ENCODE measurements at places on chromosomes 4 and X.

DNA sequence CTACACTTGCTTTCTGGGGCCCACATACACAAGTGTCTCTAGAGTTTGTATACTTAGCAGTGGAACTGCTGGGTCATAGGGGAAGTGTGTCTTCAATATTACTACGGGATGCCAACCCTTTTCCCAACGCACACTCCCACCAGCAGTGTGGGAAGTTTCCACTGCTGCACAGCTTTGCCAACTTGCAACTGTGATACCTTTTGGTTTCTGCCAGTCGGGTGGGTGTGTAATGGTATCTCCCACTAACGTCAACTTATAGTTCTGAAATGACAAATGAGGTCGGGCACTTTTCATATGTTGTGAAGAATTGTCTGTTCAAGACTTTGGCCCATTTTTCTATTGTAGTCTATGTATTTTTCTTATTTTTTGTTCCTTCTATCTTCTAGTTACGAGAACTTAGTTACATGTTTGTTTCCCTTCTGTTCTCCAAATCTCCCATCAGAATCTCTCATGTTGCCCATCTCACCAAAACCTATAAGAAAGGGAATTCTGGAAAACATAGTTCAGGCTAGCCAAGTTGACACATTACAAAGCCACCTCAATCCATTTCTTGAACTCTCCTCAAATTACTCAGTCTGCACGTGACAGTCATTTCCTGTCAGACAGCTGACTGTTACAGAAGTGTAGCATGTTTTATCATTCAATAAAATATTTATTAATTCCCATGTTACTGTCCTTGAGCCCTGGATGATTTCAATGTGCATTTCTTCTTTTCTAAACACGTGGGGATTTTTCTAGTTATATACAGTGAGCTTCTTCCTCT, 30.7 kb downstream of the PNMA6E start:
- DNase-seq, result no peak

GRCh38 chr4:188466001-188466400, 326.8 kb downstream of the TRIML1 start:
- no peak for DNase-seq

DNA sequence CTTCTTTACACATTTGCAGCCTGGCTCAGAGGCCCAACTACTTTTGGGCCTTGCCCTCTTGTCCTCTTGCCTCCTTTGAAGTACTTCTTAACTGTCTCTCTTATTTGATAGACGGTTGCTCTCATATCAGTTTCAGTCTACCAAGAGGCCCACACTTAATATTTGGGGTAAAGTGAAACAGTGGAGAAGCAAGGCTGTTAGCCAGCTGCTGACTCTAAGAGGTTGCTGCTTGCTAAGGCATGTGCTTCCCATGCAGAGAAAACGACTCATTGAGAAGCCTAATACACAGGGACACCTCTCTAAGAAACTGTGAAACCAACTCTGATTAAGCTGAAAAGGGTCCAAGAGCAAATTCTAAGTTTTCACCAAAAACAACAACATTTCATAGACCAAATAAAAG, 94.6 kb downstream of the PPP3CA start:
- DNase-seq, result no peak

DNA sequence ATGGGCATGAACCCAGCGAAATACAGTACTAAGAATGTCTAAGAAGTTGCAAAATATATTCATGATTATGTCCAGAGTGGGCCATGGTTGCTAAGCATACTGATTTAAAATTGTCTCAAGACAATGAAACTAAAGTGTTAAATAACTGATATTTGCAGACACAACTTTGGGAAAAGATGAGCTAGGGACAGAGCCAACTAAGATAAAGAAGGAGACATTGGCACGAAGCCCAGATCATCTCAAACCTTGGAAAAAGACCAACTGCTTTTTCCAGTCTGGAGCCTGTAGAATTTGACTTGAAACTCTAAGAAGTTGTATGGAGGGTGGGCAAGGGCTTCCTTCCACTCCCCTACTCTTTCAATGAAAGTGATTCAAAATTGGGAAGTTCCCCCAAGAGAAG, 108.5 kb upstream of the GLRA2 start:
- DNase-seq, result no peak

DNA sequence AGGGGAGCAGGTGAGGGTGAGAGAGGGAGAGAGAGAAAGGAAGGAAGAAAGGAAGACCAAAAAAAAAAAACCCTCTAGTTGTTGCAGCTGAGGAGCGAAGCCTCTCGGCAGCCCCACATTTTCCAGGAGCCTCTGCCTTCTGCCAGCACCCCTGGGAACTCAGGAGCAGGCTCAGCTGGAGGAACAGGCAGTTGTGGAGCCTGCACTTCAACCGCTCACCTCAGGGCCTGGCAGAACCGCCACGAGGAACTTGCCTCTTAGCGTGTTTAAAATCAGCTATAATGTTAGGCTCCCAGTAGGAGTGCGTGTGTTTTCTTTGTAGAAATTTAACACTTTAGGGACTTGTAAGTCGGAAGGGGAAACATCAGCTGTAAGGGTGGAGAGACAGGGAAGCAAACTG, 65.7 kb downstream of the SEL1L3 start:
- DNase-seq, result no peak

- DNase-seq, result no peak
These were observed 214.6 kb upstream of the FAM241A start for GRCh38 chr4:111930659-111931058.

DNA sequence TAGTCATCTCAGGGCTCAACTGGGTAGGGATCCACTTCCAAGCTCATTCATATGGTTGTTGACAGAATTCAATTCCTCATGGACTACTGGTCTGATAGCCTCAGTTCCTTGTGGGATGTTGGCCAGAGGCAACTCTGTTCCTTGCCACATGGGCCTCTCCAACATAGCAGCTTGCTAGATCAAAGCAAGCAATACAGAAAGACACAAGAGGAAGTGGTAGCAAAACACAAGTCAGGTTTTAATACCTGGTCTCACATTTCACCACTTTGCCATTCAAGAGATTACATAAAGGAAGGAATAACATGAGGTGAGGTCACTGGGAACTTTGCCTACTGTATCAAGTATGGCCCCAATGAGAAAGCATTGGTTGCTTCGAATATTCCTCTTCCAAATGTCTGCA, 79.2 kb downstream of the PRSS12 start:
- DNase-seq, result no peak

GRCh38 chr4:90584051-90584450, 456.9 kb downstream of the CCSER1 start:
- no peak for DNase-seq

- DNase-seq, result peak; percentile 11
These were observed 147.2 kb upstream of the DKK2 start for GRCh38 chr4:107183155-107183774.

DNA sequence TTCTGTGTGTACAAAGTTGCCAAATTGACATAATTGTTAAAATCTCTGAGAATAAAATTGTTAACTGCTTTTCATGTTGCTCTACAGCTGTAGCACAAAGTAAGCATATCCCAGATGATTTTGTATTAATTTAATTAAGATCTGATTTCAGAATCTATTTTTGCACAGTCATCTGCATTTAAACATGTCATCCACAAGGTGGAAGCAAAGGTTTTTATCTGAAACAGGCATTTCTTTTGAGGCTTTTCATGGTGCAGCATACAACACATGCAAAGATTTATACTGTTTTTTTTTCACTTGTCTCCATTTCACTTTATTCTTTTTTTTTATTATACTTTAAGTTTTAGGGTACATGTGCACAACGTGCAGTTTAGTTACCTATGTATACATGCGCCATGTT, 51.2 kb downstream of the GC start:
- no peak for DNase-seq

- DNase-seq, result no peak
These were observed 233.3 kb upstream of the EDNRA start for GRCh38 chr4:147247579-147247978.

DNA sequence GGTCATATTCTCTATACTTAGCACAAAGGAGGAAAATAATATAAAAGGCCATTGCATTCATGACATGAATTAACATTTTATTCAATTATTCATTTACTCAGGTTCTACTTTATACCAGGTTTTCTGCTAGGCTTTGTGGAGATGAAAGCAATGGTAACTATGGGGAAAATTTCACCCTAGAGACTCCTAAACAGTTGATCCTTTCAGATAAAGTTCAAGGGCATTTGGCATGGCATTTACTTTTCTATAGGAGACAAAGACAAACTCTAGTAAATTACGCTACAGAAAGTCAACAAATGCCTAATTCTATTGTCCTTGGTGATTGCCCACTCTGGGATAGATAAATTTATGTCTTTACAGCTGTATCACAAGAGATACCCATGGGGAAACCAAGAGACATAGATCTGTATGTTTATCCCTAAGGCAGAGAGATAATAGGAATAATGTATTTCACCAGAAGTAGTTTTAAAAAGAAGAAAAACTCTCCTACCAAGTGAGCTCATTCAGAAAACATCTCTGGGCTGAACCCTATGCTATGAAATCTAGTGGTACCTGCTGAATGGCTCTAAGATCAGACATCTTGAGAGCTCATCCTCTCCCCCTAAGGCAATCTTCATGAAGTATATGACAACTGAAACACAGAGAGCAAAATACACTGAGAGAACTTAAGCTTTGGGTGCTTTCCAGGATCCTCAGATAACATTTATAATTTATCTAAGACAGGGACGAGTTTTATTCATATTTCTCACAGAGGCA, 316.7 kb downstream of the ANTXR2 start:
- no peak for DNase-seq

GRCh38 chrX:39725114-39725513, 372.6 kb downstream of the BCOR start:
- no peak for DNase-seq

DNA sequence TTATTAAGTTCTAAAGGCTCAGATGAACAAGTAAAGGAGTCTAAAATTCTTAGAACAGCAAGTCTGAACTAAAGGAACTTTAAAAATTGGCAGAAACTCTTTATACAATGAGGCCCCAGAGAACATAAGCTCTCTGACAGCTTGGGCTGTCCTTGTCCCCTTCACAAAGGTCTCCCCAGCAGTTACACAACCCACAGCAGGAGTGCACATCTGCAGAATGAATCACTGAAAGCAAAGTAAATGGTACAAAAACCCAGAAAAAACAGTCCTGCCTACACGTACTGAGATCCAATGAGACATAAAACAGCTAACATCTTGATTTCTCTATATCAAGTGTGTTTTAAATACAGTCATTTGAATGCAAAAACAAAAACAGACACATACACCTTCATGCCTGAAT, 18.7 kb downstream of the RBBP7 start:
- no peak for DNase-seq

Data from KG1 (cell line).